Mesenteric fat pad (tissue), 1 donor: ENCODE measurements at places on chromosomes 3 and 15. TPM values are rescaled to one million over a fixed set of nuclear protein-coding genes. Genes with fewer than 3 reads are reported as not detected.

GRCh38 chr3:155995525-155996370 is 124.6 kb upstream of the KCNAB1 start:
- DNase-seq: no peak

DNA sequence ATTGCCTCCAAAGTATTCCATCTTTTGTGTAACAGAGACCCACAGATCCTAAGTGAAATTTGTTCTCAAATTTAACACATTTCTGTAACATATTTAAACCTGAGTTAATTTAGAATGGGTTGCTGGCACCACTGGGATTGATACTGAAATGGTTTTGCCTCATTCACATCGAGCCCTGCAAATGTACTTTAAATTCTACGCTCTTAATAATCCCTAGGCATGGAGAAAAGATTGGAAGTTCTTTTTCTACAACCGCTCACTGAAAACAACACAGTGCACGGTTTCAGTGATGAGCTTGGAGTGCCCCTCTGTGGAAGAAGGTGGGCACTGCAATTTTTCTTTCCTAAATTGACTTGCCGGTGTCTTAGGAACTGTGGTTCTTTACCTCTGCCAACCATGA is 109.9 kb upstream of the ATP11B start:
- no peak for DNase-seq

DNA sequence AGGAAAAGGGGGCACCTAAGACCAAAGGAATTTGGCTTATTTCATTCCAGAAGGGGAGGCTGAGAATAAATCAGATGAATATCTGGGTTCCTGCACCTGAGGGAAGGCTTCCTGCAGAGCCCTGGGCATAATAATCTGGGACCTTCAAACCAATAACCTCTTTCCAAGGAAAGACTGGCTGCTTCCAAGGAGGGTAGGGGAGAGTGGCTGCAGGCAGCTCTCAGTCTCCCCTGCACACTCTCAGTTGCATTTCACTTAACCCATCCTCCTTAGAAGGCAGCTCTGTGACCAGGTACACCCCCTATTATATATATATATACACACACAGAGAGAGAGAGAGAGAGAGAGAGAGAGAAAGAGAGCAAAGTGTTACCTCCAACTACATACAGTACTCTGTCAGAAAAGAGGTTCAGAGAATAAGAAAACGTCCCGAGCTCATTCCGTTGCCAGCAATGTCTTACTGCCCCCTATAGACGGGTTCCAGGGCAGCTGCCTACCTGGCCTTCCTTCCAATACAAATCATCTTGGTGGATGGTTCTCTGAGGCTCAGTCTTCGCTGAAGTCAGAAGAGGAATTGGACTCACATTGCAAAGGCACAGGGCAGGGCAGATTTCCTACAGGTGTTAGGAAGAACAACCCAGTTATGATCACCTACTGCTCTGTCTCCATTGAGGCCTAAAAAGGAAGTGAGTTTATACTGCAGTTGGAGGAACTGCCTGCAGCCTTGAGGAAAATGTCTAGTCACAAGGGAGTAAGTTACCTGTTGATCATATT is 26.1 kb downstream of the CAPN3 start:
- DNase-seq: no peak

- no peak for DNase-seq
Observed at GRCh38 chr15:76381366-76381765, 44.8 kb downstream of the ISL2 start.

DNA sequence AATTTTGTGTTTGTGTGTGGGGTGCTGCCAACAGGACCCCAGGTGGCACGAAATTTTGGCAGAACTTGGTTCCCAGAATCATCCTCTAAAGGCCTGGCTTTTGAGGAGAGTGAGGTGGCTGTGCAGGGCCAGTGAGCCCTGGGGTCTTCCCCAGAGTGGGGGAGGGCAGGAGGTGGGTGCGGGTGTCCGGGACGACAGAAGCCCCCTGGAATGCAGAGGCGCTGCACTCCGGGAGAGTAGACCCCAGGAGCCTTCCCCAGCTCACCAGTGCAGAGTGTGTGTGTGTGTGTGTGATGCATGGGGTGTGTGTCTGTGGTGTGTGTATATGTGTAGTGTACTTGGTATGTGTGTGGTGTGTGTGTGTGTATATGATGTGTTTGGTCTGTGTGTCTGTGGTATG is 44.4 kb upstream of the SEC13 start:
- no peak for DNase-seq

GRCh38 chr15:99450896-99451358 is 114.9 kb upstream of the MEF2A start:
- peak; percentile 89 for DNase-seq

DNA sequence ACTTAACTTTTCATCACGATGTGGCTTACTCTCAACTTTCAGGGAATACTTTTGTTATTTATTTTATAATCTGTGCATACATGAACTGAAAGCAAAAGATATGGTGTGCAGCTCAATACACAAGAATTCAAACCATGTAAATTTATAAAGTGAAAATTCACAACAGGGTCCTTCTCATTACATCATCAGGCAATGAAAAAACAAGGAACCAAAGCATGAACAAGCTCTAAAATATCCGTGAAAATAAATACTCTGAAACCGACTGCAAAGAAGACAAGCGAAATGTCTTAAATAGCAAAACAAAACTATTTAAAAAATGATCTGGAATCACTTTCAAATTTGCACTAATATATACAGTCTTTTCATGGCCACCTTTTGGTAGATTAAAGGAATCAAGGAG is 28.9 kb downstream of the GNB5 start:
- no peak for DNase-seq

DNA sequence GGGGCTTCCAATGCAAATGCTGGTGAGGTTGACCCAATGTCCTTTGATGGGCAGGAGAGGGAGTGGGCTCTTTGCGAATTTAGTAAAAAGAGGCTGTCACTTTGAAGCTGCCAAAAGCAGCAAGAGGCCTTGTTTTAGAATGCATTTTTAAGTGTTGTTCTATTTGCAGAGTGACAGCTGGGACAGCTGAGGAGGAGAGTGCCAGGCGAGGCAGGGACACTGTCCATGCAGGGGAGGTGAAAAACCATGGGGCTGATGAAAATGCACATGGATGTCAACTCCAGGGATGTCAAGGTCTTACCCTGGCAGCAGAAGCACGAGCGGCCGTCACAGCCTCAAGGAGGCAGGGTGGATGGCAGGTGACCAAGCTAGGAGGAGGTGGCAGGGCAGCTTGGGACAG is 279.8 kb downstream of the ADAMTS17 start:
- DNase-seq: no peak

- DNase-seq: no peak
Observed at GRCh38 chr3:170867143-170867937, 2.7 kb downstream of the RPL22L1 start.

GRCh38 chr15:93020976-93021772 is 67.8 kb downstream of the RGMA start:
- DNase-seq: no peak

- no peak for DNase-seq
Observed at GRCh38 chr15:96125721-96126415, 204.6 kb upstream of the NR2F2 start.

DNA sequence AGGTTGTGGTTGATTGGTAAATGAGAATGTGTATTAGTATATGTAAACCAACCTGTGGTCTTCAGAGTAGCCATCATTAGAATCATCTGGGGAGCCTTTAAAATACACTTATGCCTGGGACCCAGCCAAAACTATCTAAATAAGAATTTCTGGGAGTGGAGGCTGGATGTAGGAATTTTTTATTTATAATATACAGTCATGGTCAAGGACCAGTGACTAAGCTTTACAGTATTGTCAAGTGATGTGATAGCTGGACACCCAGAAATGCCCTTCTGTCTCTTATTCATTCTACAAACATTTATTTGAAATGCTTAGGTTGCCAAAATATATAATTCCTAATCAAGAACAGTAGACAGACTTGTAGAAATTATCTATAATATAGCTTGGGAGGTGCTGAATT is 132.2 kb downstream of the MBNL1 start:
- no peak for DNase-seq

GRCh38 chr15:50318697-50319096 is 36.3 kb downstream of the GABPB1 start:
- DNase-seq: no peak

DNA sequence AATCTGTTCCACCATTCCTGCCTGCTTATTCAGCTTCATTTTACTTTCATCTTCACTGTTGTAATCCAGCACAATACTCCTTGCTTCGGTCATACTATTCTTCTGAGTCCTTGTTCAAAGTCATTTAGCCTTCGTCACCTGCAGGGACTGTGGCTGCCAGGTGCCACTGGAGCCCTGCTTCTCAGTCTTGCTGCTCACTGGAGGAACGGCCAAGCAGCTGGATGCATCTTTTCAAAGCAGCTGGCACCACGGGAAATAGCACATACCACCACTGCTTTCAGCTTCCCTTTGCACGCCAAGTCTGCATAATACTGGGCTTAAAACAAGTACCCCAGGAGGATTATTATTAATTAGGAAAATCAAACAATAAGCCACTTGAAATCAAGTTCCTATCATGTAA is 287.6 kb downstream of the BCHE start:
- no peak for DNase-seq

DNA sequence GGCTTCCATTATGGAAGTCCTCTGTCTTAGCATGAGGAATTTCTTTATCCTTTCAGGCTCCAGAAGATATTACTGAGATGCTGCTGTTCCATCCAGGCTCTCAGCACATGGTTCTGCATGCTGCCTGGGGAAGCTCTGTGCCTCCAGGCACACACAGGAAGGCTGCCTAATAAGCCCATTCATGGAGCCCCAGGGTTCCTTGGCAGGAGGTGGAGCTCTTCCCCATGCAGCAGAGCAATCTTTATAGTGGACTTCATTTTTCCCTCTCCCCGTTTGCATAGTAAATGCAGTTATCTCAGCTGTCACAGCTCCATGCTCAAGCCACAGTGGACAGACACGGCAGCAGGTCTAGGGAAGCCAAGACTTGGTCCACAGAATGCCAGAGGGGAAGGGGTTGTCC is 57.6 kb downstream of the BOC start:
- DNase-seq: no peak

DNA sequence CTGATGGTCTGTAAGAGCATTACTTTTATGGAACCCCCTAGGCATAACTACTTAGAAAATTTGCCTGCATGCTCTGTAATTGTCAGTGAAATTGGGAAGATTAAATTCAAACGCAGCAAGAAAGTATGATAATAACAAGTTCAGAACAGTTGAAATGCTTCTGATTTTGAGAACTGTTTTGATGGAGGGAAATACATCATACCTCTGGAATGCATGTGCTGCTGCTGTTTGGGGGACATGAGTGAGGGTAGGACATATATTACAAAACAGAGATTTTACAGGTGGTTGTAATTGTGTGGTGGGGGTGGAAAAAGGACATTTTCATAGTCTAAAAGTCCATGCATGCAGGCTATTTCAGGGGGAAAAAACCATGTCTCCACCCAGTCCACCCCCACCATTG is 135.0 kb upstream of the DPH6 start:
- DNase-seq: no peak

GRCh38 chr3:183375787-183376186 is 52.6 kb downstream of the MCF2L2 start:
- DNase-seq: no peak

DNA sequence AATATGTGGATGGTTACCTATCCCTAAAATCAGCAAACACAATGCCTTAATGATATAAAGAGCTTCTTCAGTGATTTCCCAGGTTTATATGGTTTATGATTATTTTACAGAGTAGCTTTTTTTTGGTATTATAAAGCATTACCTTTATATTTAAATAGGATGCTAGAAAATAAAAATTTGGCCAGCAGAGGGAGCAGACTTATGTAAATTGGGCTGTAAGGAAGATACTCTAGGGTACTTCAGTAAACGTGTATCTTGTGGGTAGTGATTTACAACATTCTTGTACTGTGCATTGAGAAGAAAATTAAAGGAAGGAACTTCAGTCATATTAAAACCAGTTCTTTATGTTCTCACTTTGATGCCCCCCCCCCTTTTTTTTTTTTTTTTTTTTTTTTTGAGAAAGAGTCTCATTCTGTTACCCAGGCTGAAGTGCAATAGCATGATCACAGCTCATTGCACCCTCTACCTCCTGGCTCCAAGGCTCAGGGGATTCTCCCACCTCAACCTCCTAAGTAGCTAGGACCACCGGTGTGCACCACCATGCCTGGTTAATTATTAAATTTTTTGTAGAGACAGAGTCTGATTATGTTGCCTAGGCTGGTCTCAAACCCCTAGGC is 167.9 kb downstream of the BBX start:
- no peak for DNase-seq

DNA sequence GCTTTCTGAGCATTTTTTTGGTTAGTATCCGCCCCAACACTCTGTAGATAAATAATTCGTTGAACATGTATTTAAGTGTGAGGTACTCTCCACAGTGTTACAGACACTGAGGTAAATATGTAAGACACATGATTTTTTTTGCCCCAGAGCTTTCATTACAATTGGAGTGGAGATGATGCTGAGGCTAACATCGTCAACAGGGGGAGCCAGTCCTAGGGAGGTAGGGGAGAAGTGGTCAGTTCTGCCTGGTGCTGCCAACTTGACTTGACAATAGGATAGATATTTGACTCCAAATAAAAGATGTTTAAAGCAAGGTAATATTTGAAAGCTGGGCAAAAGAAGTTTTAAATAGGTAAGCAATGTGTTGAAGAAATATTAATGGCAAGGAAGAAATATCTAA is 295.7 kb downstream of the UNC13C start:
- no peak for DNase-seq

GRCh38 chr3:16366-16765 is 180.2 kb upstream of the CHL1 start:
- DNase-seq: no peak

- no peak for DNase-seq
Observed at GRCh38 chr3:56940976-56941375, 119.5 kb upstream of the SPATA12 start.

DNA sequence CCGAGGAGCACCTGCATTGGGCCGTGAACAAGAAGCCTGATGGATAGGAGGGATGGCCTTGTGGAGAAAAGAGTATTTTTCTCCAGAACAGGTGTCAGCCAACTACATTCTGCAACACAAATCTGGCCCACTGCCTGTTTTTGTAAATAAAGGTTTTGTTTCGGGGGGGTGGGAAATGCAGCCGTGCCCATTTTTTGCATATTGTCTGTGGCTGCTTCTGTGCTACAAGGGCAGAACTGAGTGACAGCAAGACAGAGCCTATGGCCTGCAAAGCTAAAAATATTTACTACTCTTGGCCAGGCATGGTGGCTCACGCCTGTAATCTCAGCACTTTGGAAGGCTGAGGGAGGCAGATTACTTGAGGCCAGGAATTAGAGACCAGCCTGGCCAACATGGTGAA is 95.9 kb upstream of the AKAP13 start:
- DNase-seq: no peak

DNA sequence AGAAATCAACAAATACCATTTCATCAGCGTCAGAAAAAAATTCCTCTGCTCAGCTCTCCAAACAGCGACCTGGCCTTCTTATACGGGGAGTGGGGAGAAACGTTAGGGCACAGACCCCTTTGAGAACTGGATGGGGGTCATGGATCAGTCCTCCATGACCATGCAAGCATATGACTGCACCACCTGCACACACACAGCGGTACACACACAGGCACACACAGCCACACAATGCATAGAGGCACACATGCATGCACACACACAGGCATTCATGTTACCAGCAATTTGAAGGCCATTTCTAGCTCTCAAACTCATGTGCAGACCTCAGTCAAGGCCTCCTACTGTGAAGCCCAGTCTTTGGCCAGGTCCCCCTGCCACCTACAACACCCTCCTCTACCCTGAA is 50.2 kb downstream of the SLC41A3 start:
- DNase-seq: peak; percentile 68

DPPA2 gene
- not detected for total RNA-seq

TRPM1 gene
- 0.93 TPM for total RNA-seq

CELSR3 gene
- total RNA-seq: 0.64 TPM

C3orf70 gene
- total RNA-seq: 2.9 TPM

CHRNB4 gene
- total RNA-seq: not detected

CLRN1 gene
- not detected for total RNA-seq

MUC4 gene
- not detected for total RNA-seq
